ENCODE measurements at places on chromosomes 11 and 22.

DNA sequence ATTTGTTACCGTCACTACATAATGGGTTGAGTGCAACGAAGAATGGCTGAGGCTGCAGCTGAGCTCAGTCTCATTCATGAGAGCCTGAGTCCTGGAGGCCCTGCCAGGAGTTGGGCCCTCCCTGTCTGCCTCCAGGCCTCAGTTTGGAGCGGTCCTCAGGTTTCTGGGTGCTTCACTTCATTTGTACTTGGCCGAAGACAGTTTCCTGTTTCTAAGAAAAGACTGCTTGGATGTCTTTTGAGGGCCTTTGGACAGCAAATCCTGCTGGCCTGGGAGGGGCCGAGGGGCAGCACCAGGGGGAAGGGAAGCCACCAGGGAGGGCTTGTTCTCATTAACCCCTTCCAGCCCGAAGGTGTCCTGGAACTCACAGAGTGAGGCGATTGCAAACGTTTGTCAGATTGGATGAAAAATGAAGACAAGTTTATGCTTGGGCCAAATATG lies 163.1 kb downstream of the ETS1 start:
- DNase-seq, result no peak

DNA sequence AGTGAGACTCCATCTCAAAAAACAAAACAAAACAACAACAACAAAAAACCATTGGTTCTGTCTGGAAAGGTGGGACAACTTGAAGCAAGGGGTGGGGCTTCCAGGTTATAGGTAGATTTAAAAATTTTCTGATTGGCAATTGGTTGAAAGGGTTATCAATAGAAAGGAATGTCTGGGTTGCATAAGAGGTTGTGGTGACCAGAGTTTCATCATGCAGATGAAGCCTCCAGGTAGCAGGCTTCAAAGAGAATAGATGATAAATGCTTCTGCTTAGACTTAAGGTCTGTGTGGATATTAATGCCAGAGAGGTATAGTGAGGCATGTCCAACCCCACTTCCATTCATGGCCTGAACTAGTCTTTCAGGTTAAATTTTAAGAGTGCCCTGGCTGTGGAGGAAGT lies 116.6 kb downstream of the NAT10 start:
- DNase-seq, result no peak

DNA sequence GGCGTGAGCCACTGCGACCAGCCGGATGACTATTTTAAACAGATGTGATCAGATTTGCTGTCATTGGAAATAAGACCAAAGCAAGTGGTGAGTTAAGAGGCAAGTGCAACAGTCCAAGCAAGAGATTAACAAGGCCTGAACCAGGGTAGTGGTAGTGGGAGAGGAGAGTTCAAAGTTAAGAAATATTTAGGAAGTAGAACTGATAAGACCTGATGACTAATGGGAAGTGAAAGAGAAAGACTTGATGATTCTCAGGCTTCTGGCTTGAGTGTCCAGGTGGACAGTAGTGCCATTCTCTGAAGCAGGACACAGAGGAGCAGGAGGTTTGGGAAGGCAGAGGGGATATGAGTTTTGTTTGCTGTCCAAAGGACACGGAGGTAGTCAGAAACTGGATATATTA lies 7.2 kb downstream of the NDUFC2 start:
- no peak for DNase-seq

DNA sequence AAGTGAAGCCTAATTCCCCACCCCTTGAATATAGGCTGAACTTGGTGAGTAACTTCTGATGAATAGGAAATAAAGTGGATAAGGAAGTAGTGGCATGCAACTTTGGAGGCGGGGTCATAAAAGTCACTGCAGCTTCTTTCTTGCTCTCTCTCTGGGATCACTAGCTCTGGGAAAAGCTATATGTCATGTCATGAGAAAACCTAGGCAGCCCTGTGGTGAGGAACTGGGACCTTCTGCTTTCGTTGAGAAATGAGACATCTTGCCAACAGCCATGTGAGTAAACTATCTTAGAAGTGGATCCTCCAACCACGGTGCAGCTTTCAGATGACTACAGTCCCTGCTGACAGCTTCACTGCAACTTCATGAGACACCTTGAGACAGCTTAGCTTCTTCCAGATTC lies 15.7 kb downstream of the ZNF214 start:
- no peak for DNase-seq

DNA sequence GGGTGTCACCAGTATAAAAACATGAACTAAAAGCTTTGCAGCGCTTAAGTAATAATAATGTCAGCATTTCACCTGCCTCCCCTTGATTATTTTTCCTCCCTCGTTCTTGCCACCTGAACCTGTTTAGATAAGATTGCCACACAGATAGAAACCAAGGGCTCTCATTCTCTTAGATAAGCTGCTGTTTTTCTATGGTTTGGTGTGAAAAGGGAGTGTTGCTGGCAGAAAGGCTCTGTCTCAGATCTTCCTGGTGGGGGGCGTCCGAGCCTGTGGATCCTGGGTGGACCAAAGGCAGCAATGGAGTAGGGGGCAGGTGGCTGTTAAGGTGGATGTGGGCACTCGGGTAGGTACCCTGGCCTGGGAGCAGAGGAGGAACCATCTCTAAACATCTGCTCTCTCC lies 147.5 kb downstream of the ST3GAL4 start:
- no peak for DNase-seq

DNA sequence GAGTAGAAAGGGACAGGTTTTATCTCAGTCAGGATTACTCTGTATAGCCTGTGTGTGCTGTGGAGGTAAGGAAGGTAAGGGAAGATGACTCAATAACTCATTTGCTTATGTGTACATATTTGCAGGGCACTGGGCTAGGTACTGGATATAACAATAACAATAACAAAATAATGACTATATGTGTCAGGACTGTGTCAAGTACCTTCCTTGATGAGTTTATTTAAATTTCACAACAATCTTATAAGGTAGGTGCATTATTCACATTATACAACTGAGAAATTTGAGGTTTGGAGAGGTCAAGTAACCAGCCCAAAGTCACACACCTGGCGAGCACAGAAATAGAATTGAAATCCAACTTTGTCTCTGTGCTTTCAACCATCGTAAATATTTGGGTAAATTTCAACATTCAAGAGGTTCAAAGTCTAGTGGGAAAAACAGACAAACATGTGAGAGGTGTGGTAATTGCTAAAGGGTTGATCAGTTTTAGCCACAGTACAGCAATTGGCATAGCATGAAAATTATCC lies 131.8 kb downstream of the APIP start:
- no peak for DNase-seq

GRCh38 chr11:58513747-58514367 lies 6.0 kb upstream of the OR5B21 start:
- no peak for DNase-seq

DNA sequence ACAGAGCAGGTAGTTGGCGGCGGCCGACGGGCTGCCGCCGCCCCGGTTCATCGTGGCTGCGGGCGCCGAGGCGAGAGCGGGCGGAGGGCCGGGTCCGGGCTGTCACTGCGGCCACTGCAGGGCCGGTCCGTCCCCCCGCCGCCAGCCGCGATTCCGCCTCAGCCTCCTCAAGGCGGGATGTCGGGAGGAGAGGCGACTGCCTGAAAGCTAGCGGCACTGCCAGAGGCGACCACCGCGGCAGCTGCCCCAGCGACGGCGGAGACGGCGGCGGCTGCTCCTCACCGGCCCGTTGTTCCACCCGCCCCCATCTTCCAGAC lies 234 bp downstream of the SESN3 start:
- DNase-seq, result no peak

DNA sequence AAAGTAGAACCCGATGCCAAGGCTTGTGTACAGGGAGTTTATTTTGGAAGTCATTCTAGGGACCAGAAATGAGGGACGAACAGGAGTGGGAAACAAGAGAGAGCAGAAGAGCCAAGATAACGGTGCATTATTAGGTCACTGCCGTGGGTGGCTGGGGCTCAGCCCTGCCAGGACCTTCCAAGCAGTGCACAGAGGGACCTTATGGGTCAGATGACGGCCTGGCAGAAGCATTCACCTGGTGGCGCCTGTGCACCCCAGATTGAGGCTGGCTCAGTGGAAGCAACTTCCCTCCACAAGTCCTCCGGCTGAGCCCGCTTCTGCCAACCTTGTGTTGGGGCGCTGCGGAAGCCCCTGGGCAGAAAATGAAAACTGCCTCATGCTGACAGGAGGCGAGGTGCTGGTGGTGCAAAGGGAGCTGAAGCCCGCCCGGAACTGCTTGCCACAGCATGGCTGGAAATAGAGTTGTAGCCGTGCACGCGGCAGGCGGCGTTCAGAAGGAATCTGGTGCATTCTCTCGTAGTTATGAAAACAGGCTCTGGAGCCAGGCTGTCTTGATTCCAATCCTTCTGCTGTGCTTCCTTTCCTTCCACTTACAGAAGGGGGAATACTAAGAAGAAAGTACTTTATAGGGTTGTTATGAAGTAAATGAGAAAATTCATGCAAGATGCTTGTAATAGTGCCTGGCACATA lies 22.2 kb upstream of the TP53I11 start:
- no peak for DNase-seq

GRCh38 chr11:33168709-33169200 lies 7.5 kb upstream of the CSTF3 start:
- DNase-seq, result no peak

DNA sequence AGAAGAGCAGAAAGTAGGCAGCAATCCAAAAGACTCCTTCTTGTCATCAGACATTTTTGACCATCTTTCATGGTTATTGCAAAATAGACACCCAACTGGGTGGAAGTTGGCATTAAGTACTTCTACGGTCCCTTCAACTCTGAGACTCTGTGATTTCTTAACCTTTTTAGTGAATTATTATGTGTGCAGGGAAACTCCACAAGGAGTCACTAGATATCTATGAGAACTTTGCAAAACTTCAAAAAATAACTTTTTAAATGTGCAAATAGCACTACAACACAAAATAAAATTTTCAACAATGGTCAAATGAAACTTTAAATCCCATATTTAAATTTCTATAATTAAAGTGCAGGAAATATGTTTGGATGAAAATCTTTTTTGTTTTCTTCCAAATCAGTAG lies 88.7 kb downstream of the SLC17A6 start:
- DNase-seq, result no peak

DNA sequence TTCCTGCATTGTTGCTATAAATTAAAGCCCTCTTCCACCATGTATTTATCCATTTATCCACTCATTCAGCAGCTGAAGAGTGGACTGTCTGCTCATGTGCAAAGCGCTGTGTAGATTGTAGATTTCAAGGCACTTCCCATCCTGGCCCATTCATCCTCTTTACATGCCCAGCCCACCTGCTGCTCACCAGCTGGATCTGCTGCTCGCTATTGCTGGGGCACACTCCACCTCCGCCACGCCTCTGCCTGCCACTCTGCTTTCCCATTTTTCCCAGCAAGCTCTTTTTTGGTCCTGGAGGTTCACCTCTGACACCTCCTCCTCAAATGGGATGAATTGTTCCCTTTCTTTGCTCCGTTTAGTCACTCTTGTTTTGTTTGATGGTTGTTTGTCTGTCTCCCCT lies 48.3 kb downstream of the CEP164 start:
- DNase-seq, result no peak

- DNase-seq, result no peak
Measured at GRCh38 chr11:107272561-107272960, 185.1 kb downstream of the CWF19L2 start.

GRCh38 chr11:113532697-113533424 lies 57.7 kb upstream of the DRD2 start:
- DNase-seq, result peak; percentile 75

GRCh38 chr22:44332946-44333345 lies 20.2 kb upstream of the SHISAL1 start:
- DNase-seq, result no peak

GRCh38 chr11:106216281-106216680 lies 138.8 kb downstream of the AASDHPPT start:
- DNase-seq, result no peak

GRCh38 chr11:121385688-121386087 lies 66.4 kb upstream of the SORL1 start:
- DNase-seq, result no peak

DNA sequence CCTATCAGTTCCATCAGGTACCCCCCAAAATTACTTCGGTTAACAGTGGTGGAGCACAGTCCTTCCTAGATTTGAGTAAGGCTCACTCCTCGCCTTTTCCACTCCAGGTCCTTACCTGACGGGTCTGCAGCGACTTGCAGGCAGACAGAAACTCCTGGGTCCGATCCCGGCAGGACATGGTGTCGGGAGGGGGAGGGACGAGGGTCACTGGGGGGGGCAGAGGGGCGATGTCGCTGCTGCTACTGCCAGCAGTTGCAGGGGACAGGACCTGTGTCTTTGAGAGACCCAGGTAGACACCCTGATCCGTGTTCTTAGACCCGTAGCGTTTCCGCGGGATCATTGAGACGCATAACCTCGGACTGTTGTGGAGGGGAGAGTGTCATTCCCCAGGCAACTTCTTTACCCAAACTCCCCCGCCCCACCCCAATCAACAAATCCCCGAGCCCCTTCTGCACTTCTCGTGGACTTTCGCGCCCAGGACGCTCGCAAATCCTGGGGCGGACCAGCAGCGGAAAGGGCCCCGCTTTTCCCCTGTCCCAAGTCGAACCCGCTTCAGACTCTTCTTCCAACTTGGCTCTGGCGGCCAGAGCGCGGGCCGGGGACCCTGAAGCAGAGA lies 839 bp downstream of the STX5 start:
- no peak for DNase-seq

GRCh38 chr22:48705917-48706605 lies 1121.6 kb downstream of the BRD1 start:
- DNase-seq, result no peak

- no peak for DNase-seq
Measured at GRCh38 chr11:79006854-79007253, 432.2 kb upstream of the NARS2 start.

- DNase-seq, result no peak
Measured at GRCh38 chr22:24043958-24044357, 32.9 kb downstream of the CABIN1 start.

DNA sequence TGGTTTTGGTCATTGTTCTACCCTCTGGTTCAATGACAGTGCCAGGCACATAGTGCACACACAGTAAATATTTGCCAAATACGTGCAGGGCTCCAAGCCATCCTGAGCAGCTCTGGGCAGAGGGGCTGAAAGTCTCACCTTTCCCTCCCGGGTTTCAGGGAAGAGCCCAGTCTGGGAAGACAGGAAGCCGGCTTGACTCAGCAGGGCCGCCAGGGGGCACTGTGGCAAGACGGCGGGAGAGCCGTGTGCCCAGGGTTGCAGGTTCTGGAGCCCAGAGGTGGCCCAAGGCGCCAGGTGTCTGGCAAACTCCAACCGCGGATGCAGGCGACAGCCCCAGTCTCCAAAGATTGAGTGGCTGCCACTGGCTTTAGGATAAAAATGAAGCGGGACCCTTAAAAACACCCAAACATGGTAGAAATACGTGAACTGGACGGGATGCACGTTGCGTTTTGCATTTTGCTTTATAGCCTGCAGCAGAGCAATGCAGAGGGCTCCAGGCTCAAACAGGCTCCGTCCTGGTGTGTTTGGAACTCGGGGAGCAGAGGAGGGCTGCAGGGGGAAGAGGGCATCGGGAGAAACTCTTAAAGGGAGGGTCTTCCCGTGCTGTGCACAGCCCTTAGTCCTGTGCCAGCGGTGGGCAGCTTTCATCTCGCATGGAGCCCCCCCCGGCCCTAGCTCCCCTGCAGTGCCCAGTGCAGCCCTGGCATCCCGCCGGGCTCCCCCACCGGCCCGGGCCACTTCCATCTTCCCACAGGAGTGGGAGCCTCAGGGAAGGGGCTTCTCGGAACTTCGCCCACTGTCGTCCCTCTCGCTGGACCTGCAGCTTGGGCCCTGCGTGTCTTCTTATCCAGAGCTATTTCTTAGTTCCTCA lies 10.7 kb downstream of the KRTAP5-5 start:
- peak; percentile 66 for DNase-seq
